A549 treated with GW870086 at 1 μM for 4 hours (cell line): ENCODE measurements at places on chromosomes 4 and X. TPM values are rescaled to one million over a fixed set of nuclear protein-coding genes. Genes with fewer than 3 reads are reported as not detected.

H2BW2 gene
- not detected in 5 replicates for total RNA-seq

ARMCX1 gene
- total RNA-seq: 0.21 to 0.46 TPM (median 0.35 TPM) in 5 replicates

COL25A1 gene
- total RNA-seq: not detected in 5 replicates

EFHC2 gene
- total RNA-seq: 0.11 to 0.42 TPM (median 0.30 TPM) in 5 replicates

TCEAL7 gene
- not detected in 5 replicates for total RNA-seq

DHRSX gene
- total RNA-seq: 40.8 to 46.7 TPM (median 43.4 TPM) in 5 replicates

AGA gene
- 17.2 to 25.2 TPM (median 18.0 TPM) in 5 replicates for total RNA-seq

PCGF3 gene
- 16.2 to 24.1 TPM (median 21.3 TPM) in 5 replicates for total RNA-seq

SPANXB1 gene
- 2.0 to 2.7 TPM (median 2.3 TPM) in 5 replicates for total RNA-seq

FAM9B gene
- total RNA-seq: 0.10 TPM in 1 of 5 replicates, not detected in the others
